Fibroblast of skin of scalp (primary cell): ENCODE measurements at places on chromosomes 6 and 20.

DNA sequence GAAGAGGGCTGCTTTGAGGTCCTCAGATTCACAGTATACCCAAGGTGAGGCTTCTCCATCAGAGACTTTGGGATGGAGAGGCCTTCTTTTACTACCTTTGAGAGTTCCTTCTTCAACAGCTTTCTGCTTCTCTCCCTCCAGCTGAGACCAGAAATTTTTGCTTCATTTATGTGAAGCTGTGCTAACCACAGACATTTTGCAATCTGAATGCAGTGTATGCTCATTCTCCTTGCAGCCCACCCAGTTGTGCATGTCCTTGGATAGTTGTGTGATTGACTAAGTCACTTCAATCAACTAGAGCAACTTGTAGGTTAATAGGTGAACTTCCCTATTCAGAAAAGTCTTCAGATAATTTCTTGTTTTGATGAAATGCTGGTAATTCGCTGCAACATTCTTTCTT is 20.1 kb downstream of the DCBLD1 start:
- DNase-seq = peak; percentile 43

DNA sequence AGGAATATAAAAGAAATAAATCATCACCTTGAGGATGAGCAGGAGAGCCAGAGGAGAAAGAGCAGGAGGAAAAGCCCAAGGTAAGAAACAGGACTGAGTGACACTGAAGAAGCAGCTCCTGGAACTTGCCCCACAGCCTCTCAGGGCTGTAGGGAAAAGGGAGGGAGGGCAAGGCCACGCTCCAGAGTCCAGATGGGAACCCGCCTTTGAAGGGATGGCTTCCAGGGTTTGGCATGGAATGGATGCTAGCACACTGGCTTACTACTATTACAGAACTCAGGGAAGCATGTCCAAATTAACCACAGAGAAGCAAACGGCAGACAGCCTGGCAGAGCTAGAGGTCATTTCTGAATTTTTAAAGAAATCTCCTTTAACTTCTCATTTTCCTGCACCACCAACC is 26.8 kb downstream of the RALGAPA2 start:
- DNase-seq = no peak

GRCh38 chr6:117559299-117559698 is 43.0 kb downstream of the GOPC start:
- no peak for DNase-seq

DNA sequence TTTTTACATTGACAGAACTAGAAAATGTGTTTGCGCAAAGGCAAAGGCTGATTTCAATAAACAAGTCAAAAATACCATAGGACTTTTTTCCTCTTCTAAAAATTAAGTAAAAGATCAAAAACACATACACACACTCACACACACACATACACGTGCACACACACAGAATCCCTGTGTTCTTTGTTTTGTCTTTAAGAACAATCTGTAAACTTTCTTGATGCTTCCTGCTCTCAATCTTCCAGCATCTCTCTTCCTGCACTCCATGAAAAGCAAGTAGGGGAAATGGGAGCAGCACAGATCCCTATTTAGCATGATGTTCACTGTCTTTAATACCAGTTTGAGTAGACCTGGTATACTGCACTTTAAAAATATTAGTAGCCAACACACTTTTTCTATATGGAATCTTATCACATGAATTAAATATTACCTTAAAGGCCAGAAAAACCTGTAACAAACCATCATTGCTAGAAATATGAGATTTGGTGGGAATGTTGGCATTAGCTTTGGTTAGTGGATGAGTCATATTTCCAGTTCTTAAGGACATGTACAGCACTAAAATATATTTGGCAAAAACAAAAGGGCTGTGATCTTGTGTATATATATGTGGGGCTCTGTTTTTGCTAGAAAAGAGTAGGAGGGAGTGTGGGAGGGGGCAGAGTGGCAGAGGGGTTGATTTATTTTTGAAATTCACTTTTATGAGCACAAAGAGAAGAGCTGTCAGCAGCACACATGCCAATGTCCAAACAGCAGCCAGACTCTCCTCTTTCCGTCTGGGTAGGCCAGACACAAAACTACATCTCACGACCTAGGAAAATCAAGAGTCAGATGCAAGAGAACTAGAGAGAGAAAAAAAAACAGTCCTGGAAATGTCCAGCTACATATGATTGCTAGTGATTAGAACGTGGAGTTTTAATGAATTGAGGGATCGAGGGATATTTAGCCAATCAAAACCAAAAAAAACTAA is 4.6 kb downstream of the PTPRK start:
- DNase-seq = peak; percentile 40

DNA sequence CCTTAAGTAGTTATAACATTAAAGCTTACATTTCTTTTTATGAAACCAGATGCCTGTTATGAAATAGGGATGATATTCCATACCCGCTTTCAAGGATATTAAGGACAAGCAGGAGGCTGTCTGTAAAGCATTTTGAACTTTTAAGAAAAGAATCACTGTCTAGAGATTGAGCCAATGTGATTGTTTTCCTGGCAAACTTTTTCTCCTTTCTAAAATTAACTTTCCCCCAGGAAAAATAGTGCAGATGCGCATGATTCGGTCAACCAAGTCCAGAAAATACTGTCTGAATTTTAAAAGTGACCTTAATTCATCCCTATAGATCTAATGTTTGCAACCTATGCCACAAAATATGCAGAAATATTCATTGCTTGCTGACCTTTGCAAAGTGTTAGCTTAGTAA is 15.1 kb upstream of the DEK start:
- DNase-seq = no peak

DNA sequence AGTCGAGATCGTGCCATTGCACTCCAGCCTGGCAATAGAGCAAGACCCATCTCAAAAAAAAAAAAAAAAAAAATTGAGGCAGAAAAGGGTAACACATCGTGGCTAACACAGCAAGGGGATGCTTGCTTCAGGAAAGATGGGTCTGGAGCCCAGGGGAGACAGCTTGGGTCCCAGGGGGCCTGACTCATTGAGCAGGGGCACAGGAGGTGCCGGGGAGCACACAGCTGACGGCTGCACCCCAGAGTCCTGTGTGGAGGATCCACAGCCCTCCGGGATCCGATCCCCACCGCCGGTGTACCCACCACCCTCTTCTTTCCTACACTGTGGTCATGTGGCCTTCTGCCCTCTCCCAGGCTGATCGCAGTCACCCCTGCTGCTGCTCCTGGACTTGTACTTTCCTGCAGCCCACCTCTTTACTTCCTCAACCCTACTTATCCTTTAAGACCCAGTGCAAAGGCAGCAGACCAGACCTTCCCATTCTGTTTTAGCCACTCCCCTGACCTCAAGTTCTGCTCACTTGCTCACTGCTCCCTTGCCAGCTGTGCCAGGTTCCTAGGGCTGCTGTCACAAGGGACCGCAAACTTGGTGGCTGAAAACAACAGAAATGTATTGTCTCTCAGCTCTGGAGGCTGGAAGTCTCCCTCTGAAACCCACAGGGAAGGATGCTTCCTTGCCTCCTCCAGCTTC is 17.6 kb upstream of the EZR start:
- no peak for DNase-seq

GRCh38 chr20:33740189-33740588 is 8.4 kb downstream of the ZNF341 start:
- no peak for DNase-seq

GRCh38 chr6:15620611-15621010 is 42.2 kb downstream of the DTNBP1 start:
- DNase-seq = no peak

- peak; percentile 84 for DNase-seq
Observed at GRCh38 chr6:21634582-21634981, 41.0 kb downstream of the SOX4 start.

DNA sequence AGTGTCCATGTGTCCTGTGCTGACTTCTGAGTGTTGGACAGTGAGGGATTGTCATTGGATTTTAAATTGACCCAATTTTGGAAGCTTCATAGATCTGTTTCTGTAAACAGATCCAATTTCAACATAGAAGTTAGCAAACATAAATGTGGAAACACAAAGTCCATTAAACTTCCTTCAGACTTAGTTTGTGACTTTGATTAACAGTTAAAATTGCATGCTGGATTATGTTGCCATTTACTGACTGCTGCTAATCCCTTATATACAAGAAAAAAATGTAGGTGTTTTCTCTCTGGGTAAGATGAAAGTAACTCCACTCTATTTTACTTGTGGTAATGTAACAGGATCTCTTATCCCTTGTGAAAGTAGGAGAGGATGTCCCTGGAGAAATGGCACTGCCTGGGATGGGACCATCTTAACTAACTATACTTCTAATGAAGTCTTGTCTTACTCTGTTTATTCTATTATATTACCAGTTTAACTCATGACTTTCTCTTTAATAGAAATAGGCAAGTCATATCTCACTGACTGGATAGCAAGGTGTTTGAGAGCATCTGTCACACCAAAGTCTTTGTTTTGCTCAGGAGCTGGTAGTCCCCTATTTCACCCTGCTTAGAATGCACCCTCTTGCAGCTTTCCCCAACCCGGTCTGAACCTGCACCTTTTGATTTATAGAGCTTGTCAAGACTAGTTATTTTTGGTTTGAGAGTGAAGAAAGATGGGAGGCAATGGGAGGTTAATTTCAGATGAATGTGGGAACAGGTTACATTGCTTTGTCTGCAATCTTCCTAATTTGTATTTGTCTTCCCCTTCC is 7.2 kb downstream of the TPX2 start:
- DNase-seq = no peak

- no peak for DNase-seq
Observed at GRCh38 chr6:44621846-44622245, 234.3 kb downstream of the CDC5L start.

DNA sequence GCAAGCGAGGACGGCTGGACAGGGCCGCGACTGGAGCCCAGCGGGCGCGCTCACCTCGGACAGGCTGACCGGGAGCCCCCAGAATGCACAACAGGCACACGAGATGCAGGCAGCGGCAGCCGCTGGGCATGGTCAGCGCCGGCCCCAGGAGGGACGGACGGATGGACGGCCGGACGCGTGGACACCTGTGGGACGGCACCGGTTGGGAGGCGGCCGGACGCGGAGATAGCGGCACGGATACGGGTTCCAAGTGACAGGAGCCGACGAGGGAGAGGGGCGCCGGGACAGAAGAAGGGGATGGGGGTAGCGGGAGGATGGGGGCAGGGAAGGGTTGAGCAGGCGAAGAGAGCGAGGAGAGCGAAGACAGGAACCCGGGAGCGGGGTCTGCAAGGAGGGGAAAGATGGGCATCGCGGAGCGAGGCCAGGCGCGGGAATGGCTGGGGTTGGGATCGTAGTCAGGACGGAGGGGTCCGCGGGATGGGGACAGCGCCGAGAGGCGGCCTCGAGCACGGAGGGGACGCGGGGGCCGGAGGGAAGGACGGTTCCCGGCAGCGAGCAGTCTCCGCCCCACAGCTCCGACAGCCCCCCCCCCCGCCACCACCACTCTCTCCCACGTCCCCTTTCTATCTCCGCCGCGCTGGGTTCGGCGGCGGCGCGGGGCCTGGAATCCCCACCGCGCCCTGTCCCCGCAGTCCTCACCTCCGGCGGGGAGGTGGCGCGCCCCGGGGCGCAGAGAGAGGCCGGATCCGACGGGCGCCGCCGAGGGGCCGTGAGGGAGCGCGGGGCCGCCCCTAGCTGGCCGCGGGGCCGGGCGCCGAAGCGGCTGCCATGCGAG is 435 bp downstream of the DLK2 start:
- DNase-seq = peak; percentile 75
